ENCODE measurements at places on chromosomes 5 and 9.
A peak's percentile ranks its signal among the peaks of the same experiment; 100 is the strongest.

GRCh38 chr5:142360607-142361120 is 35.8 kb upstream of the SPRY4 start:
- H3K4me3 ChIP-seq: no peak overlapping the region
- H3K4me1 ChIP-seq: peaks cover 41% of the 10 kb centered on the region
- peaks cover 6% of the 10 kb centered on the region for H3K27me3 ChIP-seq
- H3K27ac ChIP-seq: no peak overlapping the region

DNA sequence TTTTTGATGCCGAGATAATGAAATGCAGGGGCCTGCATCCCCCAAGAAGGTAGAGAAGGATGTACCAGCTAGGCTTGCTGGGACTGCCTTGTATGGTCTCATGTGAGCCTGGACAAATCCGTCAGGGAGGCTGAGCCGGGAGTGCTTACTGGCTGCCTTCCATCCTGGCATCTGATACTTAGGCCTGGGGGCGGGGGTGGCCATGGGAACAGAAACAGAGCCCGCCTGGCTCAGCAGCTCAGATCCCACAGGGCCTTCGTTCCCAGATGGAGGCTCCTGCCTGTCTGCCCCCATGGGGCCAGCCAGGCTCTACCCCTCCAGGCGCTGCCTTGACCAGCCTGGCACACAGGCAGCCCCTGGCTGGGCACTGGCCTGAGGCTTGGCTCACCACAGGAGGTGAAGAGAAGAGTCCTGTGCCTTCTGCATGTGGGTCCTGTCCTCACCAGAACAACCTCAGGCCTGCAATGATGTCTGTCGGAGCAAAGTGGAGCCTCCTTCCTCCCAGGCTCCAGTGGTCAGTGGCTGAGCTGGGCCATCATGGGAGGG is 10.5 kb upstream of the SPATA31E1 start:
- H3K36me3 ChIP-seq: no peaks in the 10 kb centered on the region
- H3K4me3 ChIP-seq: no peak overlapping the region
- peaks cover 24% of the 10 kb centered on the region for H3K27me3 ChIP-seq
- no peak for DNase-seq

DNA sequence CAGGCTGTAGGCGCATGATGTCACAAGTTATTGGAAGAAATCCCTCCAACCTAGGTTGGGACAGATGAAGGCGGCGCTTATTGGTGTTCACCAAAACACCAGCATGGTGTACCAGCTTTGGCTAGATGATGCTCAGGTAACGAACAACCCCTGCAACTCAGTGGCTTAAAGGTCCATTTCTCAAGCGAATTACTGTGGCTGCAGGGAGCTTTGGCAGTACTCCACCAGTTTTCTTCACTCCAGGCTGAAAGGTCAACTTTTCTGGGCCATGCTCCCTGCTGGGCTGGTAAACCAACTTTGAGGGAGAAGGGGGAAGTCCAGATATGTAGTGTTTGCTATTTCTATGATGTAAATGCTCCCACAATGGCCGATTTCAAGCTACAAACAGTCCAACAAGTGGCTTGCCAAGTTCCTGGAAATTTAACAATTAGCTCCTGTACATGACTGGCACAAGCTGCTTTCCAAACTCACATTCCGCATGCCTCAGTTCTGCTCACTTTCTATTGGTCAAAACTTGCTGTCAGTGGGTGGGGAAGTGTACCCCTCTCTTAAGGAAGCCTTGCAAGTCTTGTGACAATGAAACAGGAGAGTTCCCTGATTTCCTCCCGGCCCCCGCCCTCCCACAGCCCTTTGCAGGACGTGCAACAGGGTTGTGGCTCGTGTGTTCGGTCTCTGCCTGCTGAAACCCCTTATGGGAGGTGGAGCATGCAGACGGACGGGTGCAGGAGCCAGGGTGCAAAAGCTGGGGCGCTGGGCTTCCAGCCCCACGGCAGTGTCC is 588 bp upstream of the ZBED3 start:
- peaks cover 14% of the 10 kb centered on the region for H3K36me3 ChIP-seq
- H3K27me3 ChIP-seq: peaks cover 21% of the 10 kb centered on the region
- H3K27ac ChIP-seq: peak overlapping the region; percentile 71
- no peak for DNase-seq
- peaks cover 33% of the 10 kb centered on the region for H3K4me1 ChIP-seq

- H3K27ac ChIP-seq: no peak overlapping the region
- no peak for DNase-seq
- H3K27me3 ChIP-seq: no peaks in the 10 kb centered on the region
These were observed 368.2 kb downstream of the NDUFS4 start for GRCh38 chr5:53928641-53929040.

DNA sequence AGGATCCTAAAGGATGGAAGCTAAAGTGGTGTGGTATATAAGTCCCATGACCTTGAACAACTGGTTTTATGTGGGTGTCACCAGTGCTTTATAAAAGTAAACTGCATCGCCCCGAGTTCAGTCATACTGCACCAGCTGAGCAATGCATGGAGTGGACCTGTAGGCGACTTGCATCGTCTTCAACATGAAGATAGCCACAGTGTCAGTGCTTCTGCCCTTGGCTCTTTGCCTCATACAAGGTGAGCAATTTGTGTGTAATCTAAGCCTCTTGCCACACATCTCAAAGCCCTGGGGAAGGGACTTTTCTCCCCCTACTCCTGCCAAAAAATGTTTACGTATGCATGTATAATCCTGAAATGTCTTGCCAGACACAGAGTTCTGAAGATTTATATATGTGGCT is at the start of gene SPINK5:
Gene SPINK5, plus strand, starts transcription at position 120 of the 400 bp plus-strand sequence. Its CDS starts 65 bp downstream, at position 185.
- no peak for DNase-seq
- no peaks in the 10 kb centered on the region for H3K36me3 ChIP-seq
- no peaks in the 10 kb centered on the region for H3K27me3 ChIP-seq

- H3K36me3 ChIP-seq: no peaks in the 10 kb centered on the region
- no peaks in the 10 kb centered on the region for H3K4me1 ChIP-seq
- no peak for DNase-seq
- no peak overlapping the region for H3K4me3 ChIP-seq
These were observed 64.8 kb downstream of the UNC13B start for GRCh38 chr9:35226651-35227050.

GRCh38 chr5:173321886-173322285 is 6.3 kb downstream of the STC2 start:
- H3K4me1 ChIP-seq: peaks cover 4% of the 10 kb centered on the region
- peaks cover 74% of the 10 kb centered on the region for H3K27me3 ChIP-seq
- no peak overlapping the region for H3K4me3 ChIP-seq
- no peaks in the 10 kb centered on the region for H3K36me3 ChIP-seq
- H3K27ac ChIP-seq: no peak overlapping the region

DNA sequence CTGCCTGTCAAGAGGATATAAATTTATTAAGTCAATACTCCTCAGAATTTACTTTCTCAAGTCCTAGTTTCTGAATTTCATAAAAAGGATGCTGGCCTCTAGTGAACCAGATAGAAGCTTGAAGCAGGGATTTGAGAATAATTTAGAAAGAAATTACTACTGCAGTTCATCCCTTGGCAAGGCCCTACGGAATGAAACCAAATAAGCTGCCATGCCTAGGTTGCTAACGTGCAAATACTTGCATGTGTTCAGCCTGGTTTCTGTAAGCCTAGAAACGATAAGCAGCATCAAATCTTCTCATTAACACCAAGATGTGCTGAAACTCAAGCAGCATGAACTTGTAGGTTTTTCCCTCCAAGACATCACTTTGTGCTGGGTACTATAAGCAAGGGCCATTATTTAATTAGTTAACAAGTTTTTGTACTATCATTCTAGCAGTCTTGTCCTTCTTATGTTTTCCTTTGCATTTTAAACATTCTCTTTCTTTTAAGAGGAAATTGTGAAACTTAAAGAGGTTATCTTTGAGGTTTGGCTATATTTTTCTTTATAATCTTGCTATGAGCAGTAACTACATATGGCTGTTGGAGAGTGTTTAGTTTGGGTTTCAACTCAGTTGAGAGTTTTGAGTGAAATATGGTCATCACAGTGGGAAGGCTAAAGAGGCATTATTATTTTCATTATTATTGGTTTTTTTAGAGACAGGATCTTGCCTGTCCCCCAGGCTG is 71.8 kb downstream of the ADAMTSL1 start:
- no peak overlapping the region for H3K4me3 ChIP-seq
- no peaks in the 10 kb centered on the region for H3K4me1 ChIP-seq
- no peak for DNase-seq
- H3K27ac ChIP-seq: no peak overlapping the region
- no peaks in the 10 kb centered on the region for H3K36me3 ChIP-seq
- no peaks in the 10 kb centered on the region for H3K27me3 ChIP-seq

DNA sequence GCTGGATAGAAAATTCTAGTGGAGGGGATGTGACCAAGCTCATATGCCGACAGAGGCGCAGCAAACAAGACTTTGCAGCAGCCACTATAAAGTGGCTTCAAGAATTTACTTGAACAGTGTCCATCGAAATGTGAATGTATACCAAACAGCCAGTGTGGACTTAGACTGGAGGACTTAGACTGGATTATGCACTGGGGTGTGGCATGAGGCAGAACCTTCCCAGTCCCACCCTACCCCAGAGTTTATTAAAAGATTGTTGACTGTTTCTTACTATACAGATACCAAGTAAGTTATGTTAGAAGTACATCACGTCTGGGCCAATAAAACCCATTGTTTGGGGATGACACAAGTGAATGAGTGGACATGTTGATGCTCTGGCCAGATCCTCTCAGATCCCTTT is 561.3 kb upstream of the KLF4 start:
- H3K4me3 ChIP-seq: no peak overlapping the region
- DNase-seq: no peak
- H3K27me3 ChIP-seq: peaks cover 15% of the 10 kb centered on the region
- no peak overlapping the region for H3K27ac ChIP-seq
- H3K36me3 ChIP-seq: peaks cover 3% of the 10 kb centered on the region
- peaks cover 9% of the 10 kb centered on the region for H3K4me1 ChIP-seq

DNA sequence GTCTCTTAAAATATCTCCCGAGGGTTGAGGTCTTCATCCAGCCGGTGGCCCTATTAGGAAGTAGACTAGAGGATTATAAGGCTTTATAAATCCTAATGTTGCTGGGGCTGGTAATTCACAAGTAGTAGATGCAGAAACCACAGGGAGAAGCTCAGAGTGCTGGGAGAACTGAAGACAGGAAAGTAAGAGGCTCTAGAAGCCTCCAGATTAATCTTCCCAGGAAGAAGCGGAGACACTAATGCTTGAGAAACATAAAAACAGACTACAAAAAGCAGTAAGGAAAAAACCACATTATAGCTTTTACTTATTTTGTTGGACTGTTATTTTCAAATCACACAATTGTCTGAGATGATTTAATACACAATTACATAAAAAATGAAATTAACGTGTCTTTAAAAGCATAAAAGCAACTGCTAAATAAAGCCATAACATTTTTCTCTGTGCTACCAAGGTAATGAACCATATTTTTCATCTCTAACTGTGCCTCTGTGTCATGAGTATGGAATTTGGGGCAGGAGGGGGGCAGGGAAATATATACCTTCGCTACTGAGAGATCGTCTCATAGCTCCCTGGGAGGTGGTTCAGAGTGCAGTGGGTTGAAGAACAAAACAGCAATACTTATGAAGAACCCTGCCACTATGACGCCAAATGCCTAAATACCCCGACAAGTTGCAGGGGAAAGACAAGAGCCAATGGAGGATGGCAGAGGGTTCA is 806.2 kb upstream of the WWC1 start:
- no peak for DNase-seq
- no peak overlapping the region for H3K27ac ChIP-seq
- H3K4me1 ChIP-seq: no peaks in the 10 kb centered on the region
- H3K27me3 ChIP-seq: no peaks in the 10 kb centered on the region

DNA sequence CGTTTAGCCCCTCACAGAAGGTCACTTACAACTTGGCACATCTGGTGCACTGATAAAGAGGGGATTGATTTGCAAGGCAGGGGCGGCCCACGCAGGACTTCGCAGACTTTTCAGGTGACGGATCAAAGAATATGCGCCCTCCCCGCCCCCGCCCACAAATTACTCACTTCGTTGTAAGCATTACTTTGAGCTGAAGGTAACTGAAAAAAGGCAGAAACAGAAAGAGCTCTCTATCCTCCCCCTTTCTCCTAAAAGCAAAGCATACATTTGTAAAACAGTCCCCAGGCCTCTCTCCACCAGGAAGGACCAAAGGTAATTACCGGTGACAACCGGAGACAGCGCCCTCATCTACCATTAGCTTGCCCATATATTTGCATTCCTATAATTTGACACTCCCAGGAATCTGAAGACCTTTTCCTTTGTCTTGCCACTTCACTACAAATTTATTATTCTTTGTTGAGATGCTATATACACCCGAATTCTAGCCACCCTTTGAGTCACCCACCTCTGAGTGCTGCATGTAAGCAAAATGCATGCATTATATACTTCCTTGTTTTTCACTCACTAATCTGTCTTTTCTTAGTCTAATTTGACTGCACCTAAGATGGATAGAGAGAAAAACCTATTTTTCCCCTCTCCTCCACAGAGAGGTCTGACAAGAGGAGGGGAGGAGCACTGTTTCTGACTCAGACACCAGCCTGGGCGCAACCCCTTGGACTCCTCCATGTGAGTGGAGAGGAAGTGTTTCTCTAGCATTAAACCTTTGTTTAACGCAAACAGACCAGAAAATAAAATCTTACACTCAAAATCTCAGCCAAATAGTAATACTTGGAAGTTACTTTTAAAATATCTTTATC is 74.7 kb upstream of the SPIN1 start:
- no peaks in the 10 kb centered on the region for H3K27me3 ChIP-seq
- peak overlapping the region; percentile 72 for H3K27ac ChIP-seq
- H3K4me3 ChIP-seq: no peak overlapping the region
- H3K4me1 ChIP-seq: peaks cover 57% of the 10 kb centered on the region
- no peak for DNase-seq
- H3K36me3 ChIP-seq: no peaks in the 10 kb centered on the region

DNA sequence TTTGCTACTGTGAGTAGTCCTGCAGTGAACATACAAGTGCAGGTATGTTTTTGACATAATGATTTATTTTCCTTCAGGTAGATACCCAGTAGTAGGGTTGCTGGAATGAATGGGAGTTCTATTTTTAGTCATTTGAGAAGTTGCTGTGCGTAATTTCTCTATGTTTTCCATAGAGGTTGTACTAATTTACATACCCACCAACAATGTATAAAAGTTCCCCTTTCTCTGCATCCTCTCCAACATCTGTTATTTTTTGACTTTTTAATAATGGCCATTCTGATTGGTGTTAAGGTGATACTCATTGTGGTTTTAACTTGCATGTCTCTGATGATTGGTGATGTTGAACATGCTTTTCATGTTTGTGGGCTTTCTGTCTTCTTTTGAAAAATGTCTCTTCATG is 64.7 kb upstream of the CTSL start:
- no peaks in the 10 kb centered on the region for H3K36me3 ChIP-seq
- H3K4me1 ChIP-seq: peaks cover 3% of the 10 kb centered on the region
- no peaks in the 10 kb centered on the region for H3K27me3 ChIP-seq
- no peak overlapping the region for H3K4me3 ChIP-seq

DNA sequence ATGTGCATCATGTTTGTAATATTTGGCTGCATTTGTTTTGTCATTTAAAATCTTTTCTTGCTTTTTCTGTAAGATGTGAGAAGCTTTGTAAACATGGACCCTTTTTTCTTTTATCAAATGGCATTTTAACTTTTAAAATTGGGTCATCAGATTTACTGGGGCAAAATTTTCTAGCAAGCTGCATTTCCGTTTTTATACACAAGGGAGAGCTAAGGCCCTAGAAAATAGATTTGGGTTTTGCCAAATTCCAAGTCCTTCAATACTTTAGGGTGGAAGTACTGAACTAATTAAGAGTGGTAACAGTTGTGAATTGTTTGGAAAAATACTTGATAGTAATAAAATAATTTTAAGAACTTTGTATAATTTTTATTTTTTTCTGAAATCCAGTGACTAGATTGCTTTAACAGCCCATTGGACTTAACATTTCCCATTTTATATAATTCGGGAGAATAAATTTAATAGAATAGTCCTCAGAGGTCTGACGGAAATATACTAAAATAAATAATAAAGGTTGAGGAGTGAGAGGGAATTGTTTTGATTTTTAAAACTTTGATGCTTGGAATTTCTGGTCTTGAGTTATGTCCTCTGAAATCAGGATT is 117.4 kb downstream of the SMARCA2 start:
- DNase-seq: no peak
- peaks cover 6% of the 10 kb centered on the region for H3K4me1 ChIP-seq
- peaks cover 24% of the 10 kb centered on the region for H3K36me3 ChIP-seq
- no peak overlapping the region for H3K4me3 ChIP-seq
